ENCODE measurements at places on chromosomes 12 and 14.

DNA sequence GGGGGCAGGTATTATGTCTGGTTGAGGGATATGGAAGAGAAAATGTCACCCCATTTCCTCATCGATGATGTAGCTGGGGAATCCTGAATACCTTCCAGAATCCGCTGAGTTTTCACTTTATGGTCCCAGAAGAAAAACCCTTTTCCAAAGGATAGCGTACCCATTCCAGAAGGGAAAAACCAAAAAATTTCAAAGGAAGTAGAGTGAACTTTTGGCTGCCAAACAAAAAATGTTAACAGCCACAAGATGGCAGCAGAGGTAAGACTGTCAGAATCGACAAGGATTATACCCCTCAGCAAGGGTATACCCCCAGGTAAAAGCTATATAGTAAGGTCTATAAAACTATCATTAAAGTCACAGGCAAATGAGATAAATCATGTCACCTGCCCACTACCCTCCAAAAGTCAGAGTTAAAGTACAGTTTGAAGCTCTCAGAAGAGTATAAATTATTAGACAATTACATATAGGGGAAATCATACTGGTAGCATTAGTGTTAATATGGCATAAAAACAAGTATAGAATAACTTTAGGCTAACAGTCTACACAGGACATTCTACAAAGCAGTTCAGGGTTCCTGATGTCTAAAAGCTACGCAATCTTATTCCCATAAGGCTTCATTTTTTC lies 18.0 kb downstream of the ACIN1 start:
- no peak for DNase-seq

GRCh38 chr12:45130881-45131281 lies 80.0 kb upstream of the DBX2 start:
- peak; percentile 57 for DNase-seq

DNA sequence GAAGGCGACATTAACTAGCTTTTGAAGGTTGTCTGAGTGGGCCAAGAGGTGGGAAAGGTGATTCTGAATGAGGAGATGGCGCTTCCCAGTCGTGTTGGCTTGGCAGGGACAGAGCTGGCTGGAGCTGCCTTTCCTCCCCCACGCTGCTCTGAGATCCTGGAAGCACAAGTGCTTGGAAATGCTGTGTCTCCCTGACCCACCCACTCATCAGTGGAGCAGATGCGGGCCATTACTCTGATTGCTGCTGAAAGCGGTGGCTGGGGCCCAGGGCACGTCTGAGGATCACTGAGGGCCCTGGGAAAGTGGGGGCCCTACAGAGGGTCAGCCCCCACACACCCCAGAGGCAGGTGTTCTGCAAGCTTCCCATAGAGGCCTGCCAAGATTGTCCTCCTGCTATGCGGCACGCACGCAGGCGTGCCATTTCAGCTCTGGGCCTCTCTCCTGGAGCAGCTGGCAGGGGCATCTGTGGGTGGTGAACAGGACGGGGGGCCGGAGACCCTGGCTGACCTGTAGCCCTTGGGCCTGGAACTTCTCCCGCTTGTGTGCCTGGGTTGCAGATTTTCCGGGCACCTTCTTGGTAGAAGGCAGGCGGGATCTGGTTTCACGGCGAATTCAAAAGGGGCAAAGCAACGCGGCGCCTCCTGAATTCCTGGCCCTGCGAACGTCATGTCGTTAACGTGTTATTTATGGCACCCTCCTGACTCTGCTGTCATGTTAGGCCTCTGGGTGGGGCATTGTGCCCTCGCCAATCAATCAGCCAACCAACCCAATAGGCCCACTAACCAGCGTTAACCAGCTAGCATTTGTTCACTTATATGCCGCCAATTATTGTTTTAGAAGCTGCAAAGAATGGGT lies 133.8 kb upstream of the TBX3 start:
- no peak for DNase-seq

DNA sequence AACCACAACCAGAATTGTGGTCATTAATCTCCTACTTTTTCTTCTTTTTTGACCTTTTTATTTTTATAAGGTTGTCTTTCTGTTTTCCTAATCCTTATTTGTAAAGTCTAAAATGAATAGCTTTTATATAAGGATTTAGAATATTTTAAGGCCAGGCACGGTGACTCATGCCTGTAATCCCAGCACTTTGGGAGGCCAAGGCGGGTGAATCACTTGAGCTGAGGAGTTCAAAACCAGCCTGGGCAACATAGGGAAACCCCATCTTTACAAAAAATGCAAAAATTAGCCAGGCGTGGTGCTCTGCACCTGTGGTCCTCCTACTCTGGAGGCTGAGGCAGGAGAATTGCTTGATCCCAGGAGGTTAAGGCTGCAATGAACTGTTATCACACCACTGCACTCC lies 55.1 kb downstream of the IFT81 start:
- no peak for DNase-seq

DNA sequence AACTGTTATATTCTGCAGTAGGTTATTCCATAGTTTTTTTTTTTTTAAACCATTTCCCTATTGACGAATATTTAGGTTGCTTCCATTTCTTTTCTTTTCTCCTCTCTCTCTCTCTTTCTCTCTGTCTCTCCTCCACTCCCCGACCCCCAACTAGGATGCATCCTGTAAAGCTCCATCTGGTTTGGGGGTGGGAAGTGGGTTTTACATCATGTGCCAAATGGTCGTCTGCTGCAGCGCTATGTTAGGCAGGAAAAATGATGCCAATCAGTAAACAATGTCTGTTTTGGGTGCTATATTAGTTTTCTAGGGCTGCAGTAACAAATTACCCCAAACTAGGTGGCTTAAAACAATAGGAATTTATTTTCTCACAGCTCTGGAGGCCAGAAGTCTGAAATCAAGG lies 465.0 kb downstream of the AACS start:
- DNase-seq: no peak

DNA sequence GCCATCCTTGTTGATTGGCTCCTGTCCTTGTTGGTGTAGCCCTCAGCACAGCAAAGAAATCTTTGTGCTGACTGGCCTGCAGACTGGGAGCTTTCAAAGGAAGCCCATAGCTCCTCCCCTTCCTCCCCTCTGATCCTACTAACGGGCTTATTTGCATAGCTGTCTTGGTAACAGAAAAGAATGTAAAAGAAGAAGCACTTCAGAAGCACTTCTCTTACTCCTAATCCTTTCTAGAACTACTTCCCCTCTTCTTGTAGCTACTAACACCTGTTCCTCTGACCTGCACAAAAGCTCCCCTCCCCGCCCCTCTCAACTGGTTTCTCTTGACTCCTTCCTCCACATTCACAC lies 14.3 kb upstream of the RIC8B start:
- DNase-seq: no peak

DNA sequence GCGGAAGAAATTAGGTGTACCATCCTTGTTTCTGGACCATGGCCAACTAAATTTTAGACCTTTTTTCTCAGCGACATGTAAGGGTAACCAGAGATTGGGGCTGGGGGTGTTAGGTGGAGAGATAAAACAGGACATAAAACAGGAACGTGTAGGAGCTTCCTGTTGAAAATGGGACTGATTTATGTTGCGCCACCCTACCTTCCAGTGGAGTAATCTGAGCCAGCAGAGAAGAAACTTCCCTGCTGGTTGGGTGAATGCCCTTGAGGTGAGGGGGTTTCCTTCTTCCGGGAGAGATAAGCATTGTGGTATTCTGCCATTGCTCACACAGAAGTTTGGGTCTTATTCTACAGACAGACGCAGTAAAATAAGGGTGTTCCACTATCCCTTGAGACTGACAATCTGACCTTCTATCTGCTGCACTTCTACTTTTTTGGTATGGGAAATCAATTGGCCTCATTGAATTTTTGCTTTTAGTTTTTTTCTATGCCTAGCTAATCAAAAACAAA lies 417.6 kb downstream of the PCNX1 start:
- DNase-seq: peak; percentile 4

- peak; percentile 41 for DNase-seq
These were observed at the start of gene TMEM179 for GRCh38 chr14:104604458-104605449. Gene TMEM179 (minus strand): TSS chr14:104604772. CDS start chr14:104604741, 31 bp downstream.

DNA sequence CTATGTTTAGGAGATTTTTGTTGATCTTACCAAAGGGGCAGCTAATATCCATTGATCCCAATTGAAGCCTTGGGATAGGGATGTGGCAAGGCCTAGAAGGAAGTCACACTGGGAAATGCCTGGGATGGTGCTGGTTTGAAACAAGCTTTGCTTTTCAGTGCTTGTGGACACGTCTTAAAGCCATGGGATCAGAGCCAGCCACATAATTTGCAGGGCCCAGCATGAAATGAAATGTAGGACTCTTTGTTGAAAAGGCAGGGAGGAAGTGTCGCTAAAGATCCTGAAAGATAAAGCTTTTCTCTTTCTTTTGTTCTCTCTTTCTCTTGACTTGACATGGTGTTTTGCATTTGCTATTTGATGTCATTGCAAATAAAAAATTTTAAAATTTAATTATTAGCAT lies 5.0 kb downstream of the TTC9 start:
- no peak for DNase-seq

- DNase-seq: no peak
These were observed 65.2 kb upstream of the STK38L start for GRCh38 chr12:27178723-27179399.

DNA sequence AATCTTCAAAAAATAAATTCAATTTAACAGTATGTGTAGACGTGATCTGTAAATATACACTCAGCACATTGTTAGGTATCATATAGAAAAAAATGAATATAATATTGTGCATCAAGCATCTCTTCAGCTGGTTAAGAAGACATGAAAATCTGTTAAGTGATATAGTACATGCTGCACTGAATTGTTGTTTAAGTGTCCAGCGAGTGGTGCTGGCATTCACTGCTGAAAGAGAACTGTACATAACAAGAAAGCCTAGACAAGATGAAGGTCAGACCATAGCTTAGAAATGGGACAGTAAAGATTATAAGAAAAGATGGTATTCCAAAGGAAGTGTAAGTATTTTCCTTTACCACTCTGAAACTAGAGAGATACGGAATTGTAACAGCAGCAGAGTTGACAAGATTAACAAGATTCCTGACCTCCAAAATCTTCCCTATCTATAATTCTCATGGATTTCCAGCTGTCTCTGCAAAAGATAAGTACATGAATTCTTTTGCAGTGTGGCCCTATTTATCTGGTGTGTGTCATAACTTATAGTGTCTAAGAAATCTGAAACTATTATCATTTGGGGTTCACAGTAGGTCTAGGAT lies 198.6 kb downstream of the FLRT2 start:
- no peak for DNase-seq

DNA sequence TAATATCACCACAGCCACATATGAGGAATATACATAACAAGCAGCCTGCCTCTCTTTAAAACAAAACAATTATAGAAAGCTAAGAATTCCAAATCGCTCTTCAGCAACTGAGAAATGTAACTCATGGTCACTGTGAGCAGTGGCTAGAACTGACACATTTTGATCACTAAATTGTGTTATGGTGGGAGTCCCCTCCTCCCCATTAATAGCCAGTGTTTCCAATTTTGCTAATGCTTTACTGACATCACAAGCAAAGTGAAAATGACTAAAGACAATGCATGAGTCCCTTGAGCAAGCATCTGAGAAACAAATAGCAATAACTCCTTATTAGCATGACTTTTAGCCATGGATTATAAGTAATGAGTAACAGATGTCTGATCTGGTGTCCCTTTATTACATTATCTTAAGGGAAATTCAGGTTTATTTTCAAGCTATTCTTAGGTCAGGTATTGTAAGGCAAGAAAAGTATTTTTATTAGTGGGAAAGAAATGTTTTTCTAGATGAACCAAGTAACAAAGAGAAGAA lies 148.3 kb downstream of the KCNH5 start:
- no peak for DNase-seq

DNA sequence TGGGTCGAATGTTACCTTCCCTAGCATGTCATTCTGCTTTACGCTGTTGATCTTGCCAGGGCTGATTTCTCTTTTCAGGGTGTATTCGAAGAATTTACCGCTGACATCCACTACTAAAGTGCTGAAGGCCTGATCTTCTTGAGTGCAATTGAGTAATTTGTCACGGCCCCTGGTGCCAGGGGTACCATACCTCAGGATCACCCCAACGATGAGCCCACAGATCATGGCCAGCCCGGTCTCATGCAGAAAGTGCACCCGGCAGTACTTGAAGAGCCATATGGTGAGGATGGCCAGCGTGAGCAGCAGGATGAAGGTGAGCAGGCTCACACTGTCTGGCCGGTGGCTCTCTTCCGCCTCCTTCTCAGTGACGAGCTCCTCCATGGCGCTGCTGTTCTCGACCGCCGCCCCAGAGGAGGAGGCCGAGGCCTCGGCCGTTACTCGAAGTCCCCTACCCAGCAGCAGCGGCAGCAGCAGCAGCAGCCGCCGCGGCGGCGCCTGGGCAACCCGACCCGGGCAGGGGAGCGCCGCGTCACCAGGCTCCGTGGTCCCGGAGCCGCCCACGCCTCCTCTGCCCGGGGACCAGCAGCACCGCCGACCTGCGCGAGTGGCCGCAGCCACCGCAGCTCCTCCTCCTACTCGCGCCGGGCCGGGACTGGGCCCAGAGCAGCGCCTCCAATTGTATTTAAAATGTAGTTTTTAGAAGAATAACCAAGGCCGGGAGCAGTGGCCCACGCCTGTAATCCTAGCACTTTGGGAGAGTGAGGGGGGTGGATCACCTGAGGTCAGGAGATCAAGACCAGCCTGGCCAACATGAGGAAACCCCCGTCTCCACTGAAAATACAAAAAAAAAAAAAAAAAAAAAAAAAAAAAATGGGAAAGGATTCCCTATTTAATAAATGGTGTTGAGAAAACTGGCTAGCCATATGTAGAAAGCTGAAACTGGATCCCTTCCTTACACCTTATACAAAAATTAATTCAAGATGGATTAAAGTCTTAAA lies 58.5 kb upstream of the TMPO start:
- DNase-seq: no peak

DNA sequence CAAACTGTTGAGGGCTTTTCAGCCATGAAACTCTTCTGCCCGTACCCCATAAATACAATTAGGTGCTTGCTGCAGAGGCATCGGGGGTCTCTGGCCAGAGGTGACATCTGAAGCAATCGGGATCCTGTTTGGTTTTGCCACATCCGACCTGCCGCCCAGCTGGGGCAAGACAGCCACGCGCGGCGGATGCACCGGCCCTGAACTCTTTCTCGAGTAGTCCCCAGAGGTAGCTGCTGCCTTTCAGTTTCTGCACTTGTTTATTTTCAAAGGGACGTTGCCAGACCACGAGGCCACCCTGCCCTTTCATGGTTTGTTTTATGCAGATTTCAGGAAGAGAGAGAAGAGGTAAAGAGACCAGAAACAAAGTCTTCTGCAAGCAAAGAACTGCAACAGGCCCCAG lies 10.6 kb upstream of the MLXIP start:
- DNase-seq: no peak

Data from erythroblast (primary cell).